ENCODE measurements at places on chromosomes 1 and 21. TPM values are rescaled to one million over a fixed set of nuclear protein-coding genes. Genes with fewer than 3 reads are reported as not detected.

Gene DCDC2B
- total RNA-seq, result not detected

Gene LRRIQ3
- total RNA-seq, result 0.32 TPM

Gene CFHR3
- total RNA-seq, result not detected

Gene TRNP1
- total RNA-seq, result 13.2 TPM

Gene WNT3A
- not detected for total RNA-seq

Gene ANGPTL3
- not detected for total RNA-seq

Gene TSSK3
- total RNA-seq, result 0.86 TPM

Gene BSND
- total RNA-seq, result not detected

DNA sequence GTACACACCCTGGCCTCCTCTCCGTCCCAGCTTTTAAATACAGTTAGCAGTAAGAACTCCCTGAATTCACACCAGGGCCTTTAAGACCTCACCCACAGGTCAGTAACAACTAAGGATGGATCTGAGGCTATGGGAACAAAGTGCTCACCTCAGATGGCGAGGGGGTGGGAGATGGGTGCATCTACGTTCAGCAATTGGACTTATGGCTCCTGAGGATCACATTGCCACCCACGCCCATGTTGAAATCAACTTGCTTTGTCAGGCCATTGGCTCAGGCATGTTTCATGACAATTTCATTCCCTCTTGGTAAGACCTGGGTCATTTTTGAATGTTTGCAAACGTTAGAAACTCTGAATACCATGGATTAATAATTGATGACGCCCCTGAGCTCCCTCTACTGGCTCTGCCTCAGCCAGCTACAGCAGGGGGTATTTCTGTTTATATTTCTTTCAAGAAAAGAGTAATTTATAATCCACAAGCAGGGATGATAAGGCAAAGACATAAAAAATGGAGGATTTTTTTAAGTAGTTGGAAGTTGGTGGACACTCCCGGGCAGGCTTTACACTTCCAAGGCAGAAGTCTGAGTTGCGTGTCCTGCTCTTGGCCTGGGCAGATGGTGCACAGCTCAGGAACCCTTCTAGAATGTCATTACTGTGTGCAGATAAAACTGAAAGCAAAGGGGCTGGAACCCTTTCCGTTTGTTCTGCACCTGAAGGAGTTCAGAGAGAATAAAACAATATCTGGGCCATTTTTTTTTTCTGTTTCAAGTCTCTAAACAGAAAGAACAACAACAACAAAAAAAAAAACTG lies 13.7 kb upstream of the LBR start:
- DNase-seq, result no peak

DNA sequence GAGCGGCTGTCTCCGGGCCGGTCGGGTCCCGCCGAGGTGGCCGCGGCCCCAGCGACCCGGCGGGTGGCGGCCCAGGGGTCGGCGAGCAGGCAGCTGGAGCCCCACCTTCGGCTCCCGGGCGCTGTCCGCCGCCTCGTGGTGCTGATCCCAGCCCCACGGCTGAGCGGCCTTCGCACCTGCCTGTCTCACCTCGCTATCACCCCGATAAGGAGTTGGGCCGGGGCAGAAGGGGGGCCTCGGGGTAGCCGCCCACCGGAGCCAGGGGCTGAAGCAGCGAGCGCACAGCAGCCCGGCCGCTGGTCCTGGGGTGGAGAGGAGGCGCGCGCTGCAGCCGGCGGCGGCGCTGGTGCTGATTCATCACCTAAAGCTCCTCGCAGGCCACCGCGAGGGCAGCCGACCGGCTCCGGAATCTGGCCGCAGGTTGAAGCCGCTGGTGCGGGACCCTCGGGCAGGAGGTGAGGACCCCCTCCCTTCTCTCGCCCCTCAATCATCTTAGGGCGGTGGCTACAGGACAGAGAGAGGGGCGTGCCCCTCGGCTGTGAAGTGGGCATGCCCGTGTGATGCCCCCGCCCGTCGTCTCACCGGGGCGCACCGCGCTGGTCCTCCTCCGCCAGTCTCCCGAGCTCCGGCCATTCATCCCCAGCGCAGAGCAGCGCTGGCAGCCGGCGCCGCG lies 575 bp downstream of the TRIM67 start:
- peak; percentile 18 for DNase-seq

- no peak for DNase-seq
Measured at GRCh38 chr1:180961622-180962021, 48.9 kb downstream of the KIAA1614 start.

GRCh38 chr1:37602750-37603694 lies 7.3 kb upstream of the GNL2 start:
- peak; percentile 43 for DNase-seq

GRCh38 chr1:234260578-234260977 lies 112.7 kb upstream of the COA6 start:
- DNase-seq, result no peak

GRCh38 chr21:14383596-14384180 lies 742 bp upstream of the HSPA13 start:
- DNase-seq, result no peak

DNA sequence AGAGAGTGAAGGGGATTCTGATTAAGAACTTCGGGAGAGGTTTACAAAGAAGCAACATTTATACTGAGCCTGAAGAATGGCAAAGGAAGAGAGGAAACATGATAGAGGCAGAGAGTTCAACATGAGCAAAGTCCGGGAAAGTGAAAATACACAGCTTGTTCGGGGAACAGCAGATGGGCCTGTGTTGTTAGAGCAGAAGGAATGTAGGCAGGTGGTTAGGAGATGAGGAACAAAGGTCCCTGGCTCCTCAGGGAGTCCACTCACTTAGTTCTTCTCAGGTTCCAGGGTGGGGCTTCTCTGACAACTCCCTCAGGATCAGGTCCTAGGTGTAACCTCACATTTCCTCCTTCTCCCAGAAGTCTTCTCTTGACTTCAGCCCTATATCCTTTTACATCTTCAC lies 5.1 kb upstream of the ZNF326 start:
- no peak for DNase-seq

DNA sequence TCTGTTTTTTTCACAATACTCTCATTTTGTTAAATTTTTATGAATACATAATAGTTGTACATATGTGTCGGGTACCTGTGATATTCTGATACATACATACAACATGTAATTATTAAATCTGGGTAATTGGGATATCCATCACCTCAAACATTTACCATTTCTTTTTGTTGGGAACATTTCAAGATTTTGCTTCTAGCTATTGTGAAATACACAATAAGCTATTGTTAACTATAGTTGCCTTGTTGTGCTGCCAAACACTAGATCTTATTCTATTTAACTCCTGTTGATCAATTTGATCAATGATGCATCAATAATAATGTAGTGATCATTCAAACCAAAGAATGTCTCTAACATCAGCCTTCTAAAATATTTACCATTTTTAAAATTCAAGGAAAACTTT lies 234.6 kb upstream of the NR5A2 start:
- no peak for DNase-seq

DNA sequence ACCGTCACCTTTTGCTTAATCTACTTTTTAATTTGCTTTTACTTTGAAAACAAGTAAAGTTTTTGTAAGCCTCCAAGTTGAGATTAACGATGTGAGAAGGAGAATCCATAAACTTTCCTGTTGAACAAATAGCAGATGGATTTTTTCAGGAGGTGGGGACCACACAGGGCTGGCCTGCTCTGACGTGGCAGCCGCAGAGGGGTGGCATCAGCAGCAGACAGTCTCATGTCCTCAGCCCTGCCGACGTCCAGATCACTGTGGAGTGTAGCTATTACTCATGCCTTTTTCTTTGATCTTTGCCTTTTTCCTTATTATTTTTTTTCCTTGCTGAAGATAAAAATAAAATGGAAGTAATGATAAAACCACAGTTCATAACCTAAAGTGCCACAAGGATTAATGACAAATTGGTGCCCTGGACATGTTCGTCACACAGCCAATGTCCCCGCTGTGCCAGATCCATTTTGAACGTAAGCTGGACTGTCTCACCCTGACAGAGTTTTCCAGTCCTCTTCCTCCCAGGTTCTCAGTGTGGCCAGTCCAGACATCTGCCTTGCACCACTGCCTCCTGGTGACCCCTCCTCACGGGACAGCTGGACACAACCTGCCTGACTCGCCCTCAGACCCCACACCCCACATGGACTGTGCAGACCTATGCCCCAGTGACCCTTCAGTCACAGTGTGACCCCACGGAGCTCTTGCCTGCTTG lies 15.4 kb upstream of the ZBTB21 start:
- DNase-seq, result peak; percentile 90

- DNase-seq, result no peak
Measured at GRCh38 chr21:39134288-39134810, 48.9 kb downstream of the PSMG1 start.

DNA sequence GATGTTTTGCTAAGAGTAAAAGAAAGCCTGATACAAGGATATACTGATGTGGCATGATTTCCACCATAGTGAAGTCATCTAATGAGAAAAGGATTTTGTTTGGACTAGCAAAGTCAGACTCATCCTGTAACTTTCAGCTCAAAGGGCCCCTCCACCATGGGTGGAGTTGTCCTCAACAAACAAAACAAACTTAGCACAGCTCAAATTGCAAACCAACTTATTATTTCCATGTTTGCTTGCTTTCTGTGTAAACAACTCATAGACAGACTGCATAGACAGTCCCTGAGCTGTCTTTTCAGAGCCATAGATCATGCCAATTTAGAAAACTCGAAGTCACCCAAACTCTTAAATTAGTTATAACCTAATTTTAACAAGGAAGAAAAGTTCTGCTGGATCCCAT lies 69.4 kb upstream of the VAV3 start:
- DNase-seq, result peak; percentile 54

DNA sequence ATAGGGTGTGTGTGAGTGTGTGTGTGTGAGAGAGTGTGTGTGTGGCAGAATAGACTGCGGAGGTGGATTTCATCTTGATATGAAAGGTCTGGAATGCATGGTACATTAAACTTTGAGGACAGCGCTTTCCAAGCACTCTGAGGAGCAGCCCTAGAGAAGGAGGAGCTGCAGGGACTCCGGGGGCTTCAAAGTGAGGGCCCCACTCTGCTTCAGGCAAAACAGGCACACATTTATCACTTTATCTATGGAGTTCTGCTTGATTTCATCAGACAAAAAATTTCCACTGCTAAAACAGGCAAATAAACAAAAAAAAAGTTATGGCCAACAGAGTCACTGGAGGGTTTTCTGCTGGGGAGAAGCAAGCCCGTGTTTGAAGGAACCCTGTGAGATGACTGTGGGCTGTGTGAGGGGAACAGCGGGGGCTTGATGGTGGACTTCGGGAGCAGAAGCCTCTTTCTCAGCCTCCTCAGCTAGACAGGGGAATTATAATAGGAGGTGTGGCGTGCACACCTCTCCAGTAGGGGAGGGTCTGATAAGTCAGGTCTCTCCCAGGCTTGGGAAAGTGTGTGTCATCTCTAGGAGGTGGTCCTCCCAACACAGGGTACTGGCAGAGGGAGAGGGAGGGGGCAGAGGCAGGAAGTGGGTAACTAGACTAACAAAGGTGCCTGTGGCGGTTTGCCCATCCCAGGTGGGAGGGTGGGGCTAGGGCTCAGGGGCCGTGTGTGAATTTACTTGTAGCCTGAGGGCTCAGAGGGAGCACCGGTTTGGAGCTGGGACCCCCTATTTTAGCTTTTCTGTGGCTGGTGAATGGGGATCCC lies 18.3 kb upstream of the HDAC1 start:
- peak; percentile 25 for DNase-seq

DNA sequence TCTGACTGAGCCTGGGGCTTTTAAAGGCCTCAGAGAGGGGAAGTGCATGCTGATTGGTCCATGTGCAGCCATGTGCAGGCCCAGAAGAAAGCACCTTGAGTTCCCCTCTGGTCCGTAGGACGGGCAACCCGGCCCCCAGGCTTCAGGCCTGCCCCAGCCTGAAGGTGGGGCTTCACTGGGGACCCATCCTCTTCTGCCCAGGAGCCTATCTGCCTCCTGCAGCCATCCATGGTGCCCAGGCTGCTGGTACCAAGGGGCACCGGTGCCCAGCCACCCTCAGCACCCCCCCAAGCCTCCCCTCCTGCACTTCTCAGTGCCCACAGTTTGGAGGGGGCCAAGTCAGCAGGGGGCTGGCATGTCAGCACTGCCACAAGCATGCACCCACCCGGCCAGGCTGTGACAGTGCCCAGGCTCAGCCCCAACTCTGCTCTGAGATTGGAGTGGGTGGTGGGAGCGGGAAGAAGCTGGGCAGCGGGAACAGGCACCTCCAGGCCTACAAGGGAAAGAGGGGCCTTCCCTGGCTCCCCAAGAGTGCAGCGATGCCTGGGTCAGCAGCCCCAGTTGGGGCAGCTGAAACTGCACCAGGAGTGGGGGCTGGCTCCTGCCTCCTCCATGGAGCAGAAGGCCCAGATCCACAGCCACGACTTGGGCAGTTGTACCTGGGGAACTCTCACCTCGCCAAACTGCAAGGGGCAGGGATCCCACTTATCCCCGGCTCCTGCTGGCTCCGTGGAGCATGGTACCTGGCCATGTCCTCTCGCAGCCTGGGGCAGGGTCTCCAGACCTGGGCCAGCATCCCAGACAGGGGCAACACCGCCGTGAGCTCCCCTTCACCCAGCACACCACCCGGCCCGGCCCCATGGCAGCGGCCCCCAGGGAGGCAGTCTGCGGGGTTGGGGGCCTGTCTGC lies 11.7 kb downstream of the COL6A2 start:
- no peak for DNase-seq

DNA sequence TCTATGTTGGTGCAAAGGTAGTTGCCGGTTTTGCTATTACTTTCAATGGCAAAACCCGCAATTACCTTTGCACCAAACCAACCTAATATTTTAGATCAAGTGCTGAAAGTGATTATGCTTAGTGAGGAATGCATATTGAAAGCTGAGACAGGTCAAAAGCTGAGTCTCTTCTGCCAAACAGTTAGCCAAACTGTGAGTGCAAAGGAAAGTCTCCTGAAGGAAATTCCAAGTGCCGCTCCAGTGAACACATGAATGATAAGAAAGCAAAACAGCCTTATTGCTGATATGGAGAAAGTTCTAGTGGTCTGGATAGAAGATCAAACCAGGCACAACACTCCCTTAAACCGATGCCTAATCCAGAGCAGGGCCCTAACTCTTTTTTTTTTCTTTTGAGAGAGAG lies 83.1 kb upstream of the ERRFI1 start:
- DNase-seq, result no peak

- DNase-seq, result peak; percentile 94
Measured at GRCh38 chr1:145740269-145740668, 21.0 kb downstream of the CD160 start.

- peak; percentile 53 for DNase-seq
Measured at GRCh38 chr1:201883786-201884185, 4.9 kb upstream of the SHISA4 start.

DNA sequence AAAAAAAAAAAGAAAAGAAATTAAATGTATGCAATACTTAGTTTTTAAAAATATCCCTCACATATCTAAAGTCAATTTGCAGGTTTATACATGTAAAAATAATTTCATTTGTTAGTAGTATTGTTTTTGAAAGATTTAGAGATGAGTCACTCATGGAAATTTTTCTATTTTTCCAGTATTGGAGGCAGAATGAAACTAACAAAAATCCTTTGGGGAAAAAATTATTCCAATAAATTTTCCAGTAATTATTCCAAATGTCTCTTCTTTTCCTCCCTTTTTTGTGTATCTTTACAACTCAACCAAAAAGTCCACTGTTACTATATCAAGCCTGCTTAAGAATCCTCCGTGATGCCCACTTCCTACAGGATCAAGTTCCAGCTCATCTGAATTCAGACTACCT lies 29.9 kb downstream of the MPZL1 start:
- DNase-seq, result no peak

Measured in fibroblast of villous mesenchyme (primary cell).